Stimulated activated CD8-positive, alpha-beta memory T cell treated with anti-CD3 and anti-CD28 coated beads, Interleukin-7, amount 100 ng/mL, for 48 hours (primary cell): ENCODE measurements at places on chromosomes 7 and 10.
A peak's percentile ranks its signal among the peaks of the same experiment; 100 is the strongest.

GRCh38 chr7:38542156-38542555, 89.0 kb downstream of the AMPH start:
- no peak for DNase-seq

DNA sequence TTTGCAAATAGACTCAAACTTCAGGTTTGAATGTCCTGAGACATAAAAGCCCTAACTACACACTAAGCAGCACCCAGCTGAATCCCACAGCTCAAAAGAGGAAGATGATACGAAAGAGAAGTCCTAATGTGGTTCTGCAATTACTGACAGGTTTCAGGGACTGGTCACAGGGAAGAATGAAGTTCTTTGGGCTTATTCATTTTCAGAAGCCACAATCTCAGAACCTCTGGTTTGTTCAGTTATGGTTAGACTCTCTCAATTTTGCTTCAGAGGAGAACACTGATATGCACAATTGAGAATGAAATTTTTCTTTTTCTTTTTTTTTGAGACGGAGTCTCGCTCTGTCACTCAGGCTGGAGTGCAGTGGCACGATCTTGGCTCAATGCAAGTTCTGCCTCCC, 94.6 kb upstream of the FAM180A start:
- no peak for DNase-seq

DNA sequence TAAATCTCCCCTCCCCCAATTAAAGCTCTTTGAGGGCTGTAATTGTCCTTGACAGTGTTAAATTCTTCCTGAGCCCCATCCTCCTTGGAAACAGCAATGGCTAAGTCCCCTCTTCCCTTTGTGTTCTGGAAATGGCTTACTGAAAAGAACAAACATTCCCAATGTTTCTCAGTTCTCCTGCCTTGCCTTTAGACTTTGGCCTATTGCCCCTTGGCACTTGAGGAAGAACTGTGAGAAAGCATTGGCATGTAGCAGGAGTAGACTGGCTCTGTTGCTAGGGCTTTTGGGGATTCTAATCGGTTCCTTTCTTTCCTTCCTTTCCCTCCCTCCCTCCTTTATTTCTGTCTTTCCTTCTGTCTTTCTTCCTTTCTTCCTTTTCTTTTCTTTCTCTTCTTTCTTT, 463.3 kb upstream of the PODXL start:
- DNase-seq, result no peak

- DNase-seq, result peak; percentile 68
Observed at GRCh38 chr7:101169838-101170551, 4.6 kb upstream of the VGF start.

GRCh38 chr7:28078036-28078901, 102.3 kb downstream of the JAZF1 start:
- peak; percentile 16 for DNase-seq
